H4 (cell line): ENCODE measurements at places on chromosomes 5 and 9. TPM values are rescaled to one million over a fixed set of nuclear protein-coding genes. Genes with fewer than 3 reads are reported as not detected.
A peak's percentile ranks its signal among the peaks of the same experiment; 100 is the strongest.

DNA sequence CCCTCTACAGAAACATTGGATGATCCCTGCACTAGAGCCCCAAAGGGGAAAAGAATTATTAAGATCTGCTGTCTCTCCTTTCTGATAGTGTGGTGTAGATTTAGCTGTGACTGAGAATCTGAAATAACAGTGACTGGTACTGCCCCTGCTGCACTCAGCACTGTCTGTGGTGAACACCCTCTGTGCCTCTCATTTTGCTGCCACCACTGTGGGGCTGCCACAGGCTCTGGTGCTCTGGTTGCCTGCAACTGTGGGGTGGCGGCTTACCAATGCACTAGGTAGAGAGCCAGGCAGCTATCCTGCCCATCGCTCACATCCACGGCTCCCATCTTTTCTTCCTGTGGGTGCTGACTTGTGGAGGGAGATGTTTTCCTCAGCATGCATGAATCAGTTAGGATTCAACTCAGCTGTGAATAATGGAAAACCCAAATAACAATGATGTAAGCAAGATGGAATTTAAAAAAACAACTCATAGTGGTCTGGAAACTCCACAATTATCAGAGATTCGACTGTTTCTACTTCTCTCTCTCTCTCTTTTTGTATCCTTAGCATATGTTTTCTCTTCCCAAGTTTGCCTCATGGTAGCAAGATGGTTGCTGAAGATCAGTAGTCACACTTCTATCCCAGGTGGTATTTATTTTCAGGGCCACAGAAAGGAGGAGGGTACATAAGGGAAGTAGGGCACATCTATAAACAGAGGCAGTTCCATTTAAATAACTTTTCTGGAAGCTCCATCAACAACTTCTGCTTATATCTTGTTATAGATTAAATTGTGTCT is 99.8 kb upstream of the DAP start:
- DNase-seq = no peak

- DNase-seq = peak; percentile 34
These were observed 25.9 kb upstream of the PTAR1 start for GRCh38 chr9:69785757-69786156.

GRCh38 chr9:19117039-19117716 is 10.1 kb downstream of the PLIN2 start:
- no peak for DNase-seq

DNA sequence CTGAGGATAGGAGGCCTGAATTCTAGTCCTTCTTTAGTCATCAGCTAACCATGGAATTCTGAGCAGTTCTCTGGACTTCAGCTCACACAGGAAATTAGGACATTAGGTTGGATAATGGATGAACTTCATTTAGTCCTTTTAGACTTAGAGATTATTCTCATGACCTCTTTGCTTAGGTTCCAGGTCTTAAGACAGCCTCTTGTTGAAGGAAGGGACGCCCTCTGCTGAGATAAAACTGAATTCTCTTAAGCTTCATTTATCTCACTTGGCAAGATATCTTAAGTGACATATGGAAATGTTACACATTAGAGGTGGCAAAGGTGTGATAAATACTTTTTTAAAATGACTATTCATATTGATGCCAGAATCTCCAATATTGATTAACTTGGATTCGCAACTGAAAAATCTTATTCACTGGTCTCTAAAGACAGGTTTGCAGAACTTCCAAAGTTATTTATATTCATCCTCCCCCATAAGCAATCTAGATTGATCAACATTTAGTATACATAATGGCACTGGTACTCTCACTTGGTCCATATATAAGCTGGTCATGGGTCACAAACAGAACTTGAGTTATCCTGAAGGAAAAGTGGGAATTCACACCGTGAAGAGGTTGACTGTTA is 16.9 kb upstream of the ZNF366 start:
- DNase-seq = peak; percentile 69

- DNase-seq = no peak
These were observed 498 bp upstream of the ARHGEF37 start for GRCh38 chr5:149580808-149581191.

DNA sequence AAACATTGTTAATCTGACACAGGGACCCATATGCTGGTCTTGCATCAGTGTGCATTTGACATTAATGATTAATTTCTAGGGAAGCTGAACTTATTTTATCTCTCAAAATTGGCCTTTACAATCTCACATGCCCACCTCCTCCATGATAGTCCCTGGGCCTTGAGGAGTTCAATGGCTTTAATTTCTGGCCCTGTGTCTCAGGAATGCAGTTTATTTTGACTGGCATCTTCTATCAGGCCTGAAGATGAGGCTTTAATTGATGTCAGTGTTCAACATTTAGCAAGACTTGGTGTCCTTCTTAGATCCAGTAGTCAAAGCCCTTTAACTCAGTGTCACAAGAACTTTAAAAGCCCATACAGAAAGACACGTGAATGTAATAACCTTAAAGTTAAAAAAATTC is 10.5 kb upstream of the CLTB start:
- DNase-seq = no peak

Gene IL7R
- total RNA-seq = 9.0 and 10.6 TPM in 2 replicates

Gene GFRA3
- not detected in 2 replicates for total RNA-seq

- no peak for DNase-seq
These were observed 108.8 kb downstream of the TENT4A start for GRCh38 chr5:6822068-6822467.

GRCh38 chr9:111001526-111001925 is 36.7 kb downstream of the LPAR1 start:
- no peak for DNase-seq

GRCh38 chr5:103561685-103562452 is 720 bp downstream of the NUDT12 start:
- DNase-seq = no peak

DNA sequence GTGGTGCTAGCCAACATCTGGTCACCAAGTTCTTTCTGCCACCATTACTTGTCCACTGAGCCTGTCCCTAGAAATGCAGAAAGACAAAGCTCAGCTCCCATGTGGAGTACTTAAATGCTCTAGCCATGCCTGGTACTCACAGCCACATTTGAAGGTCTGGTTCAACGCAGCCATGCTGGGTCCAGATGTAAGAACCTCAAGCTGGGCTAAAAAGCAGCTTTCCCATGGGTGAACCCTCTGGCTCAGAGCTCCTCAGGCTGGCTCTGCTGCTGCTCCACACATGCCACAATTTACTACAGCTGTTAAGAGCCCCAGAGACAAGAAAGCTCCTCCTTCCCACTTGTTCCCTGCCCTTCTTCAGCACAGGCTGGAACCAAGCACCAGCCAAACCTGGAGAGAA is 97.1 kb upstream of the LRRTM2 start:
- no peak for DNase-seq

Gene FAM53C
- total RNA-seq = 24.8 and 25.8 TPM in 2 replicates

DNA sequence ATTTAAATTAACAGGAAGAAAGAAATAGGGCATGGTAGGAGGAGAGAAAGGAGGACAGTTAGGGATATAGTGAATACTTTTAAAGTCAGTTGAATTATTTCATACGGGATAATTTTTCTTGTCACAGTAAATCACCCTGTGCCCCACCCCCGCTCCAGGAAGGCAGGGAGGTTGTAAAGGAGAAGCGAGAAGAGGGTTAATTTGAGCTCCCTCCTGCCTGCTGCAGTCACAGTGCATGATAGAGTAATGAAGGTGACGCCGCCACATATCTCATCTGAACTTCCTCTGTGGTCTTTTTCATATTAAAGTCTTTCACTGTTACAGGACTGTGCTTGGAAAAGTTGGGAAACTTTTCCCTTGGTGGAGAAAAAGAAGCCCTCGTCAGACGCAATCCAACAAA is 896 bp upstream of the PCSK5 start:
- DNase-seq = no peak

Gene DAB2IP
- 5.3 and 8.4 TPM in 2 replicates for total RNA-seq

- no peak for DNase-seq
These were observed 93.7 kb downstream of the HOMER1 start for GRCh38 chr5:79420248-79420647.

Gene TRIM36
- total RNA-seq = 7.5 and 20.0 TPM in 2 replicates

Gene ADAMTS2
- total RNA-seq = 0.21 and 1.2 TPM in 2 replicates

DNA sequence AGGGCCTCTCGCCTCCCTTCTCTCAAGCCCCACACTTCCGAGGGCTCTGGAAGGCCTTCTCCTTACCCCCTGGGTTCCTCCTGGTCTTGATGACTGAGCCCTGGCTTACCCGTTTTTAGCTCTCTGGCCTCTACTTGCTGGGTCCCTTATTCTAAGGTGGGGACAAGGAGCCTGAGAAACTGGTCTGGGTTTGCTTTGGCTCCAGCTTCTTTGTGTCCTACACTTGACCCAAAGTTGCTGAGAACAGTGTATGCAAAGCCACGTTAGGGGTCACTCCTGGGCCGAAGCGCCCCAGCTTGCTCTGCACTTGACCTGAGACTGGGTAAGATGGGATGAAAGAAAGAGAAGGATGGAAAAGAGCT is 788 bp downstream of the ZNF346 start:
- no peak for DNase-seq

Gene GARIN3
- not detected in 2 replicates for total RNA-seq
